ENCODE measurements at places on chromosomes 11 and 22.

DNA sequence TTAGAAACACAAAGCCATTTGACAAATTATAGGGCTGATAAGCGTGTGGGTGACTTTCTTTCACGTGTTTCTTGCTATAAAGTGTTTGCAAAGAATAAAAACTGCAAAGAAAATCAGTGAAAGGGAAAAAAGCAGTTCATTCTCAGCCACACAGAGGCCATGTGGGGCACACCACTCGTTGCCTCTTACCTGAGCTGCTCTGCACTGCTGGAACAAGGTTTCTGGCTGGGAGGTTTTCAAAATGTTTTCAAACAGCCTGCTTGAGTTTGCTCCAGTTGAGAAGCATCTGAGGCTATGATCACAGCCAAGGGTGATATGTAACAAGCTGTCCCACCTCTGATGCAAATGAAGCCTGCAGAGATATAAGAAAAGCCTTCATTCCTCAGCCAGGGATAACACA is 14.7 kb upstream of the VSIG10L2 start:
- DNase-seq: no peak

- peak; percentile 12 for DNase-seq
Observed at GRCh38 chr11:109940816-109941215, 152.4 kb upstream of the ZC3H12C start.

GRCh38 chr11:116727990-116728389 is 44.8 kb downstream of the BUD13 start:
- DNase-seq: no peak

- no peak for DNase-seq
Observed at GRCh38 chr11:115286614-115287013, 217.6 kb downstream of the CADM1 start.

DNA sequence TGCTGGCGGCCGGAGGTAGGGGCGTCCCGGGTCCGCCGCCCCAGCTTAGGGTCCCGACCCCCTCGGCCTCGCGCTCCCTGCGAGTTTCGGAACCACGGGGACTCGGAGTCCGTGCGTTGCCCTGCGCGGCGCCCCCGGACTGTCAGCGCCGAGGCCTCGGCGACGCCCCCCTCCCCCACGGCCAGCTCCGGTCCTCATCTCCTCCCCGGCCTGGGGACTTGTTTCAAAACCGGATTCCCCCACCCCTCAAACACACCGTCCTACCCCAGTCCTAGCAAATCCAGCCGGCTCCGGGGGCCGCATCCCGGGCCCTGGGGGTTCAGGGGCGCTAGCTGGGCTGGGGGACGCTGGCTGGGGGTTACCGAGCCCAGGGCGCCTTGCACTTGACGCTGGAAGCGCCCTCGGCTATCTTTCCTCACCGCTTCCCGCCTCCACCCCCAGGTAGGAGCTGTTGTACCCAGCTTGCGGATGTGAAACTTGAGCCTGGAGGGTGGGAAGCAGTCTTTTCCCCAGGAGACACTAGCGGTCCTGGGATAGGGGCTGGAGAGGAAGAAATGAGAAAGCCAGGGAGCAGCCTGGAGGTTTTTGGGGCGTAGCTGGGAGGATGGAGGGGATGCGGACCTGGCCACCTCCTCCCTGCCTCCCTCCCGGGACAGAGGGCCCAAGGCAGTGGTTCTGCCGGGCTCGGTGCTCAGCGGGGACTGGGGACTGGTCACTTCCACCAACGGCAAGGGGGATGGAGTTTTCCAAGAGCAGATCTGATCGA is 550 bp downstream of the FBLN1 start:
- no peak for DNase-seq

DNA sequence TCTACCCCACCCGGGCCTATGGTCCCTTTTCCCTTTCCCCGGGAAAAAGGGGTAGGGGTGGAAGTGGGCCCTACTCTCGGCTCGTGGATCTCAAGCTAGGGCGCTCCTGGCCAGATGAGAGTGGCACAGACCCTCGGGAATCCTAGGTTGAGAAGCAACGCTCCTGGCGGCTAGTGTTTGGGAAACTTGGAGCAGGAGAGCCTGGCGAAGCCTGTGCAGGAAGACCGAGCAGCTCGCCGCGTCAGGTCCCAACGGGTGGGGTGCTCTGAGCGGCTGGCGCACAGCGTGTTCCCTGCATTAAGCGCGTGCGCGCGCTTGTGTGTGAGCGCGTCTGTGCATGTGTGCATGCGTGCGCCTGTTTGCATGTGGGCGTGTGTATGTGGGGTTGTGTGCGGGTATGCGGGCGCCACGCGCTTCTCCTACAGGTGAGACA is 7.1 kb upstream of the FLI1 start:
- peak; percentile 66 for DNase-seq

DNA sequence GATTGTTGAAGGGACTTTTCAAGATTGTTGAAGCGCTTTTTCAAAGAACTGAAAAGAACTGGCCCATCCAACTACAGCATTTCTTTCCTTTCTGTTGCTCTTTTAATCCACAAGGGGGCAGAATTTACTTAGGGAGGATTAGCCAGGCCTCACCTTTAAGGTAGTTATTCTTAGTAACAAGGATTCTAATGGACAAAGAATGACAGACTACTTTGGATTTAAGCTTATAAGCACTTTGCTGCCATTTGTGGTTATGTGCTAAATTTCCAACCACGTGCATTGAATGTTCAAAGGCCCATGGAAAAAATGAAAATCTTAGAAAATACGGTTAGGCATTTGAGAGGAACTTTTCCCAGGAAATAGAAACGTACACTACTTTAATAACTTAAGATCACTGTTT is 49.5 kb upstream of the HSPA8 start:
- peak; percentile 63 for DNase-seq

DNA sequence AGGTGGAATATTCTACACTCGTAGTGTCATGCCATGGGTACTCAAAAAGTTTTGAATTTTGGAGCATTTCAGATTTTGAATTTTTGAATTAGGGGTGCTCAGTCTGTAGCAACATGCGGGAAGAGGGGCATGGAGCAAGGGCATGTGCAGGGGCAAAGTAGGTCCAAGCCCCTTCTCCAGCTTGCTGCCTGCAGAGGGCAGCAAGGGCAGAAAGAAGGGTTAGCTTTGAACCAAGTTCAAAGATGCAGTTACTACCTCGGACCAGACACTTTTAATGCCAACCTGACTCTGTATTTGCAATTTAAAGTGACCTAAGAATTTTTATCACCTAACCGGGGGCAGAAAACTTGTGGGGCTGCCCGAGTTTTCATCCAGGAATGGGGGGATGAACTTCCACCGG is 68.2 kb downstream of the CD82 start:
- DNase-seq: no peak

- no peak for DNase-seq
Observed at GRCh38 chr11:89275966-89276365, 98.3 kb downstream of the TYR start.

DNA sequence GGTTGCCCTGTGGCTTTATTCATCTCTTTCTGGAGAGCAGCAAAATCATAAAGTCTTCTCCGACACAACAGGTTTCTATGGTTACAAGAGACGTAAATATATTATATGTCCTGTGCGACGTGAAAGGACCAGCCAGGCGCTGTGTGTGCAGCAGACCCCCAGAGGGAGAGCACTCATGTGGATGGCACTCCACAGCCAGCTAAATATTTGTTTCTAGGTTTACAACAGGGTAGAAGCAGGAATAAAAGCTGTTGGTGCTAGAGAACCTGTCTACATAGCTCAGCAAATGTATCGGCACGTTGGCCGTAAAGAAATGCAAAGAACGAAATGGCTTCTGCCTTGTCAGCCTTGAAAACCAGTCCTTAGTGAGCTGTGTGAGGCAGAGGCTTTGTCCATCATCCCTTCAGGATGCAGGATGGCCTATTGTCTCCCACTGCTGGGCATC is 133.8 kb upstream of the PITPNB start:
- DNase-seq: no peak

DNA sequence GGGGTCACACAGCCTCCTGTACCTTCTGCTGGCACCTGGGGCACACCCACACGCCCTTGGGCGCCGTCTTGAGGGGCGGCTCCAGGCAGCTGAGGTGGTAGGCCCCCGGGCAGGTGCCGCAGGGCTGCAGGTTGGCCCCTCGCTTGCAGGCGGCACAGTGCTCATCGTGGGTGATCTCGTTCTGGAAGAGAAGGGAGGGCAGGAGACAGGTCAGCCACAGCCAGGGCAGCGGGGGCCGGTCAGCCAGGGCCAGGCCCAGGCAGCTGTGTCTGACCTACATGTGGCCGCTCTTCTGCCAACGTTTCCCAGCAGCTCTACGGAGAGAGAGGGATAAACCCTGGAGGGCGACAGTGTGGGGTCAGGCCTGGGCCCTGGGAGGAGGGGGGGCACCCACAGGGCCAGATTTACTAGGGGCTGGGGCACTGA is 121.9 kb downstream of the PHF21B start:
- no peak for DNase-seq

GRCh38 chr22:33124471-33124870 is 66.3 kb upstream of the SYN3 start:
- DNase-seq: no peak

DNA sequence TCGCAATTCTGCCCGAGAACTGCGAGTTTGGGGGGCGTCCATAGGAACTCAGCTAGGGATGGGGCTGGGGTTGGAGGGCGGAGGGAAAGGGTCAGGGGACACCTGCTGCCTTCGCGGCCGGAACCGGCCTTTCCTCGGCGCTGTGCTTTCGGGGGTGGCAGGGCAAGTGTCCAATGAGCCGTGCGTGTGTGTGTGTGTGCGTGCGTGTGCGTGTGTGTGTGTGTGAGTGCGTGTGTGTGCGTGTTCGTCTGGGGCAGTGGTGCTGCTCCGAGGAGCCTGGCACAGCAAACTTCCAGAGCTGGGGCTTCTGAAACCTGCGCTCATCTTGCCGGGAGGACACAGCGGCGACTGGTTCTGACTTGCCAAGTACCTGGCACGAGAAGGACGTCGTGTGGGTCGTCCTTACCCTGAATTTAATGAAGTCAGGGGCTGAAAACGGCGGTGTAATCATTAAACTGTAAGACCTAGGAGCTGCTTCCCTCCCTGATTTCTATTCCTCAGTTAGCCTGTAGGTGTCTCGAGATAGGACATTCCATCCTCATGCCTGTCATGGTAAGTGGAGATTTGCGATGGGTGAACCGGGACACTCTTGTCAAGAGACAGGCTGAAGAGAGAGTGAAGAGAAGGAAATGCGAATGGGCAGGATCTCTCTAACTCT is 27.0 kb upstream of the AMOTL1 start:
- DNase-seq: peak; percentile 13

GRCh38 chr11:62129590-62130282 is 5.9 kb downstream of the INCENP start:
- no peak for DNase-seq

DNA sequence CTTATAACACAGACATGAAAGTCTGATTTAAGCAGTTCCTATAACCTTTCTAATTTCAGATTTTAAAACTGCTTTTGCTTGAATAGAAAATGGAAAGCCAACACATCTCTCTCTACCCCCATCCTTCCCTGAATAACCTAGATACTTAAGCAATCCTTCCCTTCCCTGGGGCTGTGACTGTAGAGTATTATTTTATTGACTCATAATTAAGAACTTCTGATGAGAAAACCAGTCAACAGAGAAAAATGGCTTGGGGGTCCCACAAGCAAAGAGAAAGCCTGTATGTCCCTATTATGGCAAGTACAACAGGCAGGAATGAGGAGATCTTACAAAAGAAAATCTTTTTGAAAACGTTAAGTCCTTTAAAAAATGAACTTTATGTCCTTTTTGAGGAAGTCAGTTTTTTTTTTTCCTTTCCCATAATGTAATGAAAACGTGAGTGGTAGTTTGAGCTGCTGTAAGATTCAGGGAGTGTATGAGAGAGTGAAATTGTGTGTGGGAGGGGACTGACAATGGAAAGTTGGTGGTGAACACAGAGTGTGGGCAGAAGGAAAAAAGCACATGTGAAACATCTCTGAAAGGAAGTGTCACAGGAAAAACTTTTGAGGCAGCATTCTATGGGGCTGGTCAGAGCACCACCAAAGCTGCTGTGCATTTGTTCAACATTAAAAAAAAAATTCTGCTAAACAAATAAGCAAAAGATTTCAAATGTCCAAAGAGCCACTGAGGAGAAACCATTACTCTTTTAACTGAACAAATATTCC is 154.6 kb downstream of the MAML2 start:
- peak; percentile 80 for DNase-seq

DNA sequence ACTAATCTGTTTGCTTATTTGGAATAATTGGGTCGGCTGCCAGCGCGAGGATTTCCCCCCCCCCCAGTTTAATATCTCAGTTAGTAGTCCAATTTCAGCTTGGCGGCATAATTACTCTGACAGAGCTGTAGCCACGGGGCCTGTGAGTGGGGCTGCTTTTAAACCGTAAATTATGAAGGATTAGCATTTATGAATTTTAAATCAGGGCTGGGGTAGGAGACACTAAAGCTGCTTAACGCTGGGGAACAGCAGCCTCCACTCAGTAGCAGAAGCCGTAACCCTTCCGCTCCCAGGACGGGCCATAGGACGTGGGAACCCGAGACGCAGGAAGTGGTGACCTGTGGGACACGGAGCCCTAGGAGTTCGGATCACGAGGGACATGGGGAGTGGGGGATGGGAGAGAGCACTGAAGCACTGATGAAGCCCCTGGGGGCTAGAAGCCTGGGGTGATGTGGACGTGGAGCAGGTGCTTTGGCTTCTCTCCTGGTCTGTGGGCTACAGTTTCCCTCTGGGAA is 66.2 kb upstream of the LMO1 start:
- DNase-seq: no peak

DNA sequence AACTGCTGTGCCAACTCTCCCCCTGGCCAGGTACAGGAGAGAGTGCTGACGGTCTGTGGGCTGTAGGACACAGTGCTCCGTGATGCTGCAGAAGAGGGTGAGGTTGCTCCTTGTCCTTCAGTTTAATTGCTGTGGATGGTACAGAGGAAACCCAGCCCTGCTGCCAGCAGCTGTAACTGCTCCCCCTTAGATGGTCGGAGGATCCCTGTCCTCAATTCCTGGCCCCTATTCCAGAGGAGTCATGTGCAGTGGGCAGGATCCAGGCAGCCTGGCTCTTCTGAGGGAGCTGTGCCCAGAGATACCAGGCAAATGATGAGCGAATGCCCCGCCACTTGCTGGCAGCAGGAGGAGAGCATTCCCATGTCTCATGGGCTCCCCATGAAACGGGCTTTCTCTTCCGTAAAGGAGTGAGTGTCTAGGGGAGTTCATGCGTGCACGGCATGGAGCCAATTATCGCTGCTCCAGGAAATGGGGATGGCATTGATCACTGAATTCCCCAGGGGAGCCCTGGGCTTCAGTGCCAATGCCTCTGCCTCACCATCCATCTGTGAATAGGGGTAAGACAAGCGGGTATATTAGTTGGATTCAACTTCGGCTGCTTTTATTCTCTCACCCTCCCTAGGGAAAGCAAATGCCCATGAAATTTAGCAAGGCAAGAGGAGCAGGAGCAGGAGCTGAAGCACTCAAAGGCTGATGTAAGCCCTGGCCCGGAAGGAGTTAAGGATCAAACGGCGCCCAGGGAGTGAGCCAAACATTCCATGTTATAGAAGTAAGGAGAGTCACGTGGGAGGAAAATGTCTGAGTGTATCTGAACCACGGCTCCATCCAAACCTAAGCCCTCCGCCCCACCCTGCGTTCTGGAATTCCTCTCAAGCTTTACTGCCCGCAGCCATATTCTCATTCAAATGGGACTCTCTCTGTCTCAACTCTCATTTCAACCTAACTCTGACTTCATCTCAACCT is 51.0 kb upstream of the CSNK2A3 start:
- no peak for DNase-seq
